ENCODE measurements at places on chromosomes 4 and X.

DNA sequence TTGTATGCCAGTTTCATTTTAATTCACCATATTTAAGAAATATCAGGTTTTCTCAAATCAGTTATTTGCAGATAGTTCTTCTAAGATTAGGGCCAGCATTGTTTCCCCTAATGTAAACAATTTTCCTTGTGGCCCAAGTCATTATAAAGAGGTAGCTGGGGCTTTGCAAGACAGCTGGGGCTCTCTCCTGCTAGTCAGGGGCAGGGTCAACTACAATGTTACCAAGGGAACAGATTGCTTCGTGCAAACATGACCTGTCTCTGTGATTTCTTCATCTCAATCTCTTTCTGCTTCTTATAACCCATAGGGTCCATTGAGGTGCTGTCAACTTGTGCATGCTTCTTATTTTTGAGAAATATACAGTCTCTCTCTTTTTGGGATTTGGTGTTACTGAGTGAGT is 12.1 kb downstream of the ARMCX6 start:
- no peak for DNase-seq

- DNase-seq: no peak
These were observed 680.6 kb upstream of the CPEB2 start for GRCh38 chr4:14321723-14322122.

GRCh38 chrX:1476682-1477081 is 24.0 kb upstream of the ASMTL start:
- DNase-seq: no peak

- DNase-seq: no peak
These were observed 82.8 kb downstream of the PPP4R3C start for GRCh38 chrX:27380163-27380845.

DNA sequence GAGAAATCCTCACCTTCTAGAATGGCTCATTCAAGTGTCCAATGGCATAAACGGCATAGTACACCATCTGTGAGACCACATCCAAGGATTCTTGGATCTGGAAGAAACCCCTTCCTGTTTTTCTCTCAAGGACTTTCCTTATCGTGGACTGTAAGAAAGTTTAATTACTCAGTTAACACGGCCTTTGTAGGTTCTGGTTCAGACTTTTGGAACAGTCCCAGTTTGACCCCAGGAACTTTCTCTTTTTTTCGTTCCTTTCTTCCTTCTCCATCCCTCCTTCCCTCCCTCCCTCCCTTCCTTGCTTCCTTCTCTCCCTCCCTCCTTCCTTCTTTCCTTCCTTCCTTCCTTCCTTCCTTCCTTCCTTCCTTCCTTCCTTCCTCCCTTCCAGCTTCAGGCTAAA is 343.5 kb upstream of the SMIM31 start:
- no peak for DNase-seq

DNA sequence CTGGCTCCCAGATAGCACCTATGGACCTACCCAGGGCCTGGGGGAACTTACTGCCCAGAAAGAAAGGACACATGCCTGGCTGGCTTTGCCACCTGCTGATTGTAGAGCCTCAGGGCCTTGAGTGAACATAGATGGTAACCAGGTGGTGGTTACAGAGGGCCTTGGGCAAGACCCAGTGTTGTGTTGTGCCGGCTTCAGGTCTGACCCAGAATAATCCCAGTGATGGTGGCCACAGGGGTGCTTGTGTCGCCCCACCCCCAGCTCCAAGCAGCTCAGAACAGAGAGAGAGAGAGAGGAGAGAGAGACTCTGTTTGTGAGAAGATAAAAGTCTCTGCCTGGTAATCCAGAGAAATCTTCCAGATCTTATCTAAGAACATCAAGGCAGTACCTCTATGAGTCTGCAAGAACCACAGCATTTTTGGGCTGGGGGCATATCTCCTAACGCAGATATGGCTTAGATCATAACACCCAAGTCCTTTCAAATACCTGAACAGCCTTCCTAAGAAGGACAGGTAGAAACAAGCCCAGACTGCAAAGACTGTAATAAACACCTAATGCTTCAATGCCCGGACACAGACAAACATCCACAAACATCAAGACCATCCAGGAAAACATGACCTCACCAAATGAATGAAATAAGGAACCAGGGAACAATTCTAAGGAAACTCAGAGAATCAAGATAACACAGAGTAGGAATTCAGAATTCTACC is 16.3 kb upstream of the RP2 start:
- DNase-seq: no peak

DNA sequence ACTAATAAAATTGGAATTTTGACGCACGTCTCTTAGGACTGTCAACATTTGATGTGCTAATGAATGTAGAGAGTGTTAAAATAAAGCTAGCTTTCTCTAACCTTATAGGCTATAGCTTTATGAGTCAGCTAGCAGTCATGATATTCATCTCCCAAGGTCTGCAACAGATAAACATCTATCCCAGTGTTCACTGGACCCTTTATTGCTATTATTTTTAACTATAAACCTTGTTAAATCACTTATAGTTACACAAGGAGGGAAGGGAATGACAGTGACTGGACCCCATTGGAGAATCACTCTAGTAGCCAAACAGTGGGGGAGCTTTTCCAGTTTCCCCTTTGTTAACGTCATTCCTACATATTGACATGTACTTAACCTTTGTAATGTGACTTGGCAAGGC is 67.9 kb upstream of the SHISA3 start:
- no peak for DNase-seq

GRCh38 chr4:109332926-109333464 is 30.5 kb upstream of the COL25A1 start:
- no peak for DNase-seq

DNA sequence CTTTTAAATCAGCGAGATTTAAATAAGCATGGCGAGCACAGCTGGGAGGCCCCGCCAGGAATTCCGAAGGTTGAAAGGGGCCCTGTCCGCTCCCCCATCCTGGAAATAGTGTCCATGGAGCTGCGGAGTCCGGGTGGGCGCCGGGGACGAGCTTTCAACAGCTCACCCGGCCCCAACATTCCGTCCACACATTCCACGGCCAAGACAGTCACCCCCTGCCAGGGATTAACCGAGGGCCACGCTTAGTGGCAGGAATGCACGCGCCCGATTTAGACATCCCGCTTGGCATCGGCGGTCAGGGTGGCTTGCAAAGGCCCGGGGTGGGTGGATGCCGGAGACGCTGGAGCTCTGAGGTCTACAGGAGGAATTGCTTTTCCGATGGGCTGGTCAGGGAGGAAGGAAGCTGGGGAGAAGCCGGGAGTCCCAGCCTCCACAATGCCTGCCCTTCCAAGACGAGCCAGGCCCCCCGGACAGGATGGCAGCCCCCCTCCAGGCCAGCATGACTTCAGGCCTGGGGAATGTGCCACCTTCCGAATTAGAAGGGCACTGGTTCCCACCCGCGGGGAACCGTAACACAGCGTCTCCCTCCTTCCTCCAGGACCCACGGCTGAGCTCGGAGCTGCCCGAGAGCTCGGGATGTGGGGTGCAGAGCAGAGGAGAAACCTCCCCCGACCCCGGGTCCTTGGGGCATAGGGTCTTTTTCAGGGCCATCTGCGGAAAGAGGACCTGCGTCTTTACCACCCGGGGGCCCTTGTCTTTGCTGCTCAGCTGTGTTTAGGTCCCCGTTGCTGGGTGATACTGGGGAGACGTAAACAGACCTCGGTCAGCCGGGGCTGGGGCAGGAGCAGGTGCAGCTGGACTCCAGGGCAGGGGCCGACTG is 26.9 kb upstream of the PPP2R3B start:
- peak; percentile 9 for DNase-seq

DNA sequence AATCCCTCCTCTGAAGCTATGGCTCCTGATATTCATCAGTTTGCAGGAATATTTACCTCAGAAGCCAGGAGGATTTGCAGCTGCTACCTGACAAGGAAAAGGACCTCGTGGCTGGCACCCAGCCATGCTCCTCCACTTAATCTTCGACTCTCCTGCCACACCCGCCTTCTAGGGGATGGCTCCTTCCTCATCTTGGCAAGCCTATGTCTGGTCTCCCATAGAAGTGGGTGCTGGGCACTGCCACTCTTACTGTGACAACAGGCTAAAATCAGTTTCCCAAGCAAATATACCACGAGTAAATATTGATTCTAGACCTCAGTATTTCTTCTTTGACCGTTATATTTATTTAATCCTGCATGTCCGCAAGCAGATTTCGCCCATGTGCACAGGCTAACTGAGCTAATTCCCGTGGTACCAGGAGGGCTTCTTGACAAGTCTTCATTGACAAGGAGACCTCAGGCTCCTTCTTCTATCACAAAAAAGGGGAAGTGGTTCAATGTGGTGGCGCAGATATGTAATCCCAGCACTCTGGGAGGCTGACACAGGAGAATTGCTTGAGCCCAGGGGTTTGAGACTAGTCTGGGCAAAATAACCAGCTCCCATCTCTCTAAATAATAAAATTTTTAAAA is 52.6 kb upstream of the DCTD start:
- no peak for DNase-seq

Data from IMR-90 (cell line).